ENCODE measurements at places on chromosomes 5 and 9.
A peak's percentile ranks its signal among the peaks of the same experiment; 100 is the strongest.

GRCh38 chr5:135235551-135236227 lies 163.3 kb downstream of the MACROH2A1 start:
- DNase-seq: no peak

- no peak for DNase-seq
Observed at GRCh38 chr5:172669386-172670004, 28.4 kb downstream of the NEURL1B start.

DNA sequence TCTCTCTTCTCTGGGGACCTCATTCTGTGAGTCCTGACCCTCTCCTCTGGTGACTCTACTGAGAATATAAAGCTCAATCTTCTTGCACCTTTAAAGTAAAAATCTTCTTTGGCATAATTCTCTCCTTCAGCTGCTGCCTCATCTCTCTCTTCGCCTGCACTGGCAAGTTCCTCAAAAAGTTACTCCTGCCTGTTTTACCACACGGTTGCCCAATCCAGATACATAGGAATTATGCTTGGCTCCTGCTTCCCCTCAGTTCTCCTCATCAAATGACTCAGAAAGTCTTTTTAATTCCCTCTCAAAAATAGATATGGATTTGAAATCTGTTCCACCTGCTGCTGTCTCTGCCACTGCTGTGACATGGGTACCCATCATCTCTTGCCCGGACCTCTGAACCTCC lies 14.4 kb upstream of the HRCT1 start:
- no peak for DNase-seq

DNA sequence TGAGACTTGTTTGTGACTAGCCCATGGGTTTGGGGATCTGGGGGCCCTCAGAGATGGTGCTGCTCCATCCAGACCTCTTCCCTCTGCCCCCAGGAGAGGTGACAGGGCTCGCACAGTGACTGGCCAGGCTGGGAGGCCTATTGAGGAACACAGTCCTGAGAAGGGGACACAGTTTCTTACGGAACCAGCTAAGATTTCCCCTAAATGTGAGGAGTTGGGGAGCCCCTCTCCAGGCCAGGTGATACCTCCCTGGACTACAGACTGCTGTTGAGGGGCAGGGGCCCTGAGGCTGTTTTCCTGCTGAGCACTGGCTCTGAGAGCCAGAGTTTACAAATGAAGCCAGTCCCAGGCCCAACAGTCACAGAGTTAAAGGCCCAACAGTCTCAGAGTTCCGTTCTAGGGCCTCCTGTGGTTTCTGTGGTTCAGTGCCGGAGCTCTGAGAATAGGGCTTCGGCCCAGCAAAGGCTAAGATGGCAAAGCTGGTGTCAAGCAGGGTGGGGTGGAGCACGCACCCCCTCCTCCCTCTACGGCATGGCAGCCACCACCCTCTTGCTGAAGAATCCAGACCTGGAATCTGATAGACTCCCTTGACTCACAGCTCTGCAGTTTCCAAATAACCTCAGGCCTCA lies 1.1 kb upstream of the SEMA4D start:
- no peak for DNase-seq

- DNase-seq: no peak
Observed at GRCh38 chr5:74632947-74633356, 7.6 kb downstream of the ENC1 start.

DNA sequence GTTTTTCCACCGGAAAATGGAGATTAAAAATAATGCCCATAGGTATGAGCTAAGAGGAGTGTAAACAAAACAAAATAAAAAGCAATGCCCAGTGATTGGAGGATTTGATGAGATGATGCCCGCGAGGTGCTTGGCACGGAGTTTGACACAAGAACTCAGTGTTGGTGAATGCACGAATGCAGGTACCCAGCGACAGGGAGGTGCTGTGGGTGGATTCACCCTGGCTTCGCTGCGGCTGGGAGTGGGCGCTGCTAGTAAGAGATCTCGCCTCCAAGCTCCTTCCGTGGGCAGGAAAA lies 526 bp upstream of the STXBP1 start:
- no peak for DNase-seq

DNA sequence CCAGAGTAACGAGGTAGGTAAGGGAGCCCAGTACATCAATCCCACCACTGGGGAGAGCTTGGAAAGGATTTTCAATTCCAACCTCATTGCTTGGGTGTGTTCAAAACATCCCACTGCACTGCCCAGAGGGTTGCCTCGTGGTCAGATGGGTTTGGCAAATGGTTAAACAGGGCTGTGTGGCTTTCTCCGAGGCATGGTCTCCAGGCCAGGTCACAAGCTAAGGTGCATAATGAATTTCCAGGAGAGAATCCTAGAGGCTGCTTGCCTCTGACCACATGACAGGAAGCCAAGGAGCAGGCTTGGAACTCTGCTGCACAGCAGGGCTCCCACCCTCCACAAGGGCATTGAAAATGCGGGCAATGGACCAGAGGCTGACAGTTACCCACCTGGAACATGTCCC lies 51.6 kb downstream of the DAP start:
- DNase-seq: no peak

DNA sequence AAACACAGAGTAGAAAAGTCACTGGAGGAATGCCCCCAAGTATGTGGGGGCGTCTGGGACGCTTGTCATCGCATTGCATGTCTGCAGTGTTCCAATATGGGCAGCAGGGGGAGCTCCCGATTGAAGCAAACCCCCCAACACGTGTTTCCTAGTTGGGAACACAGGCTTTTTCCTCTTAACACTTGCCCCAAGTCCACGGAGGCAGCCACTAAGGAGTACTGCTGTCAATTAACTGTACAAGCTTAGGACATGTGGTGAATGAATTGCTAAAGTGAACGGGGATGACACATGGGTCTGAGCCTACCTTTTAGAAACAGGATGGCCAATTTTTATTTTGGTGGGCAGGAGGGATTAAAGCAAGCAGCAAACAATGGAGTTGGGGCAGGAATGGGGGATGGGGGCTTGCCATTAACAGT lies 2.2 kb downstream of the GABRB2 start:
- DNase-seq: peak; percentile 44

DNA sequence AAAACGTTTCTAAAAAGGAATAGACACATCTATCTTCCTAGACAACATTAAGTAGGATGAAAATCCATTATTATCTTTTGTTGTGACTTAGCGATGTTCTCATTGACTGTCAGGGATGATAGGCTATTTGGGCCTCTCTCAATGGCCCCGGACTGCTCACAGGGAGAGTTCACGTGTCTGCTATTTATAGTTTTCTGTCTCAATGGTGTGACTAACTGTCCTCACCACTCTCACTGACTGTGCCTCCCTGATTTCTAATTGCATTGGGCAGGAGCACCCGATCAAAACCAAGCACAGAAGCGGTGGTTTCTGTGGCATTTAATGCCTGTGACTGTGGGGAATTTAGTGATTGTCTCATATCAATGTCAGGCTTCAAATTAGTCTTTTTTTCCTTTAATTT lies 286.7 kb upstream of the KLF9 start:
- no peak for DNase-seq

GRCh38 chr5:157222506-157223230 lies 42.0 kb downstream of the ITK start:
- no peak for DNase-seq

DNA sequence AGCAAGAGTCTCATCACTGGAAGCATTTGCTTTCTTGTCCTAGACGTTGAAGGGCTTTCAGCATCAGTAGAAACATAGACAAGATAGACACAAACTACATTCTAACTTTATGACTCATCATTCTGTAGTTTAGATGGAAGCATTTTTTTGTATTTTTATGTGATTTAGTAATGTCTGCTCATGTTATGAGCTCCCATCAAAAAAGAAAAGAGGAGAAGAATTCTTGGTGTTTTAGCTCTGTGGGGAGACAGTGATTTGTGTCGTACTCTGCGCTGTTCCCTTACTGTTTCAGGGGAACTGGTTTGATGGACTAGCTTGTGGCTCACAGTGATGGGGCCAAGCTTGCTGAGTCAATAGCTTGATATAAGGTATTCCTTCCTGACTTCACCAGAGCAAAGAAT lies 159.2 kb upstream of the WWC1 start:
- DNase-seq: no peak

GRCh38 chr5:57002959-57003485 lies 51.1 kb upstream of the MIER3 start:
- no peak for DNase-seq

GRCh38 chr5:16857635-16858034 lies 78.5 kb downstream of the MYO10 start:
- DNase-seq: no peak

- DNase-seq: no peak
Observed at GRCh38 chr9:109771087-109771486, 8.9 kb upstream of the PALM2AKAP2 start.

GRCh38 chr5:135379046-135379654 lies 19.9 kb downstream of the MACROH2A1 start:
- no peak for DNase-seq

- no peak for DNase-seq
Observed at GRCh38 chr9:128163027-128163515, 3.0 kb downstream of the BBLN start.

GRCh38 chr9:96874201-96874785 lies 20.0 kb upstream of the ZNF782 start:
- DNase-seq: no peak

DNA sequence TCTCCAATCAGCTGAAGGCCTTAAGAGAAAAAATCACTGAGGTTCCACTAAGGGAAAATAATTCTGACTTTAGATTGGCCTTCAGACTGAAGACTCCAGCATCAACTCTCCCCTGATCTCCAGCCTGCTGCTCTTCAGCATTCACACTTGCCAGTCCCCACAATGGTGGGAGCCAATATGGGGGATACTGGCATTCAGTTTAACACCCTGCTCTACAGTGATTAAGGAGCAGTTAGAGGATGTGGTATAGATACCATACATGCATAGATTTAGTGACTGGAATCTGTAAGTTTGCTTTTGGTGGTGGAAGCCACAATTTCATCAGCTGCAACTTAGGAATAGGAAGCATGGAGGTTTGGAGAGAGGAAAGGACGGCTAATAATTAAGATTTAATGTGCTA lies 2017.7 kb upstream of the CDH6 start:
- no peak for DNase-seq

GRCh38 chr5:157785801-157786200 lies 42.3 kb downstream of the LSM11 start:
- DNase-seq: no peak

DNA sequence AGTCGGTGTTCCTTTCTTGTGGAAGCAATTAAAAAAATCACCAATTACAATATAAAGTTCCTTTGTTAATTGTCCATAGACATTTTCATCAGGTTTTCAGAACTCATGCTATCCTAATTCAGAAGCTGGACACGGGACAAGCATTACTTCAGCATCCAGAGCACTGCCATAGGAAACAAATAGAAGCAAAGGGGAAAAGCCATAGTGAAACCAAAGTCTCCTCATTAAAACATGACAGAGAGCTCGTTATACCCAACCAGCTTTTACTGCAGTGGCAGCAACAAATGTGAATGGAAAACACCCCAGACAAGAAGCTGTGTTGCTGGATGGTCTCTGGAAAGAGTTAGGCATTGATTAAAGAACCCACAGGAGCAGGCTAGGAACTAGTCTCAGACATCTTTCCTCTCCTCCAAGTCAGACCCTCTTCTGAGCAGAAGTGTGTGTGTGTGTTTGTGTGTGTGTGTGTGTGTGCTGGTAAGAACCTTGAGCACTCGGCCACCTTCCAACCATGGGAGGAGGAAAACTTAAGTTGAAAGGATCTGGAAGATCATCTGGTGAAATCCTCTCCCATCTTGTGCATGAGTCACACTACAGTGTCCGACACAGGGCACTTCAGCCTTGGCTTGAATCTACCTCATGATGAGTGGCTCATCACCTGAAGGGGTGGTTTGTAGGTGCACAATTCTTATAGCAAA lies 162.6 kb upstream of the ADAMTS16 start:
- DNase-seq: no peak

GRCh38 chr9:136609160-136609475 lies 53.6 kb upstream of the EGFL7 start:
- DNase-seq: no peak

DNA sequence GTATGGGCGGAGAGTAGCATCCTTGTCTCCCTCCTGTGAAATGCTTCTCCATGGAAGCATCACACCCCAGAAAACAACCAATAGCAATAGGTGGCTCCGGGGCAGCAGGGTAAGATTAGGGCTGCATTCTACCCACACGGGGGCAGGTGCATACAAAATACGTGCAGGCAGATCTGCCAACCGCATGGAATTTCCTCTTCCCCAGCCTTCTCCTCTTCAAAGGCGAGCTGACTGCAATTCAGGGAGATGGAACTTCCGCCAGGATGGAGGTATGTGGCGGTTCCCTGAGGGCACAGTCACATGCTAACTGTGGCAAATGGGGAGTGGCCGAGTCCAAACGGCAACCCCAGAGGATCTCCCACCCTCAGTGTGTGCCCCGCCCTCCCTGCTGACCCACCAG lies 81.5 kb downstream of the LMNB1 start:
- no peak for DNase-seq

GRCh38 chr9:16029046-16029615 lies 476.3 kb downstream of the CCDC171 start:
- no peak for DNase-seq

- no peak for DNase-seq
Observed at GRCh38 chr9:89978185-89978584, 373.4 kb downstream of the GADD45G start.

- DNase-seq: peak; percentile 74
Observed at GRCh38 chr9:83062651-83063527, at the start of gene RASEF. TSS of gene RASEF (minus strand) at chr9:83063142. CDS start at chr9:83062867, 275 bp downstream.

GRCh38 chr9:136519263-136520052 lies 26.4 kb downstream of the NOTCH1 start:
- no peak for DNase-seq

- DNase-seq: no peak
Observed at GRCh38 chr5:179362355-179362754, 17.1 kb upstream of the ADAMTS2 start.

DNA sequence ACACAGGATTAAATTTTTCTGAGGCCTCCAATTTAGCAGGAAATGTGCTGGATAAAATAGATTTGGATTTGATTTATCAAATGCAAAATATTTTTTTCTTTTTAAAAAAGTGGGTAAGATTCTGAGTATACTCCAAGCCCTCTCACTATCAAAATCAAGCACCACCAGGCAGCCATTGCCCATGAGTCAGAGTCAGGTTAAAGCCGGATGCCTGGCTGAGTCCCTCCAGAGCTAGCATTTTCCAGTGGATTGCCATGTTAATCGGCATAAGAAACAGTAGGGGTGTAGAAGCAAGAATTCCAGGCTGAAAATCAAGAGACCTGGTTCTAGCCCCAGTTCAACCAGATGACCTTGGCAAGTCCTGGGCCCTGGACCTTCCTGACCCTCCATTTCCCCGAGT lies 85.3 kb downstream of the FAM114A2 start:
- no peak for DNase-seq

DNA sequence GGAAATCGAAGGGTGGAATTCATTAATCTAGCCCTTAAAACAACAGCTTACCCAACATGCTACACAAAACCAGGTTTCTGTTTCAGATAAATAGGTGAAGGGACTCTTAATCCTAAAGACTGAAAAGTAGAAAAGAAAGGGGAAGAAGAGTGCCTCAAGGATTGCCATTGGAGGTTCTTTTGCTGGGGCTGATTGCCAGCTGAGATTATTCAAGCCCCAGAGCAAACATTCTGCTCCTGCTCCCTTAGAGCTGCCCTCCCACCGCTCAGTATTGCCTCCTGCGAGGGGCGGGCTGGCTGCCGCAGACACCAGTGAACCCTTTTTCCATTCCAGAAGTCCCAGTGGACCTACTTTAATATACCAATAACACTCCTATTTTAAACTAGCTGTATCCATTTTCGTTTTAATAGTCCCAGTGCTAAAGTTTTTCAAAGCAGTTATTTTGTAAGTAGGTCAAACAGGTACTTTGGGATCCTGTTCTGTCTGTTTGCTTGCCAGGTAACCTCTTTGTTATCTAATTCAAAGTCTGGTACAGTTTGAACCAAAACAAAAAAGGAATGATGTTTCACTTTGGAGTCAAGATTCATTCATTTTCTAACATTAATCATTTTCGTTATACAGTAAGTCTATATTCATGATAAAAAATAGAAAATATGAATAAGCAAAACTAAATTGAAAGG lies 38.6 kb downstream of the HMGCS1 start:
- DNase-seq: no peak

All from WERI-Rb-1 (cell line).